T-helper 17 cell (primary cell): ENCODE measurements at places on chromosomes 12 and 14.
A peak's percentile ranks its signal among the peaks of the same experiment; 100 is the strongest.

DNA sequence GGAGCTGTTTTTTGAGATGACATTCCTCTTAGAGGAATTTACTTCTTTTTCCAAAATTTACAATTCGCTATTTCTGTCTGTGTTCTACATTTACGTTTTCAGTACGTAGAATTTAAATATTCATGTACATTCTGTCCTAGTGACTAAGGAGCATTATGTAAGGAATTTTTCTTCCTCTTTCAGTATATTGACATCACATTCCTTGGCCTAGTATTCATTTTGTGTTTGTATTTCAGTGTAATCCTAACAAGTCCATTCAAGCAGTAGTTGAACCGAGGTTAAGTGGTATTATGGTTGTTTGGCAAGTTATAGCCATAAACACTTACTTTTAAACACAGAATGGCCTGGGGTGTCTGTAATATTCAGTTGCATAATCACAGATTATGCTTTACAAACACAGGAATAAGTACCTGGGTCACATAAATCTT lies 465.2 kb downstream of the PCNX1 start:
- DNase-seq: no peak

- DNase-seq: peak; percentile 45
Measured at GRCh38 chr12:6620137-6620884, 13.1 kb upstream of the CHD4 start.

GRCh38 chr12:51049525-51049924 lies 1.4 kb downstream of the LETMD1 start:
- no peak for DNase-seq

GRCh38 chr12:5582541-5582940 lies 150.6 kb downstream of the NTF3 start:
- DNase-seq: no peak

- DNase-seq: no peak
Measured at GRCh38 chr14:62674563-62675237, 370.6 kb downstream of the KCNH5 start.

GRCh38 chr12:51008329-51009055 lies 17.7 kb downstream of the SLC11A2 start:
- DNase-seq: no peak

DNA sequence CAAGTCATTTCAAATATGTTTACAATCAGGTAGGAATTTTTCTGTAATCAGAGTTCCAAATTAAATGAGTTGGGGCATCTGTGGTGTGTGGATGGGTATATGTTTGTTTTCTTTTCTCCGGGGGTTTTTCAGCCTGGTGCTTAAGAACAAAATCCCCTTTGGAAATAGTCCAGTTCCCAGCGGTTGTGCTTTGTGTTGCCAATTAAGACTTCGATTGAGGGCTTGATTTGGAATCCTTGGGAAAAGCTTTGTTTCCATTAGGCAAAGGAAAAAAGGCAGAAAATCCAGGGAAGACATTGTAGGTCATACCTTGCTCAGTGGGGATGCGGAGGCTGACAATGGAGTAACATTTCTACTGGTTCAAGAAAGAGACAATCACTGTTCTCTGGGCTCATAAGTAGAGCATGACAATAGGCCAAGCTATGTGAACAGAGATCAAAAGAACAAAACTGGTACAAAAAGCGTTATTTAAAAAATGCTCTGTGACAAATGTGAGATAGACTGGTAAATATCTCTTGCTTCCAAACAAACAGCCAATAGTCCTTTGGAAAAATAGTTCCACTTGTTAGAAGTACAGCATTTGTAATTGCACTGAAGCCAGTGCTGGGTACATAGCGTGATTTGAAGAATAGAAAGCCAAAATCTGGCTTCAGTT lies 79.7 kb downstream of the EML1 start:
- no peak for DNase-seq

DNA sequence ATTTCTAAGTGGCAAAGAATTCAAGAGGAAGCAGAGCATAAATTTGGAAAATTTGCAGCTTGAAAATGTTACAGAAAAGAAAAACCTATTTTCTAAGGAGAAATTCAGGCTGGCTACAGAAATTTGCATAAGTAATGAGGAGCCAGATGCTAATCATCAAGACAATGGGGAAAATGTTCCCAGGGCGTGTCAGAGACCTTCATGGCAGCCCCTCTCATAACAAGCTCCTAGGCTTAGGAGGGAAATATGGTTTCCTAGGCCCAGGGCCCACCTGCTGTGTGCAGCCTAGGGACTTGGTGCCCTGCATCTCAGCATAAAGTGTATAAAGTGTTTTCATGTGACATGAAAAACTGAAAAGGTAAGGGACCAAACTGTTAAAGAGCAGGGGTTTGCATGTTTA lies 1796.3 kb upstream of the FLRT2 start:
- no peak for DNase-seq

DNA sequence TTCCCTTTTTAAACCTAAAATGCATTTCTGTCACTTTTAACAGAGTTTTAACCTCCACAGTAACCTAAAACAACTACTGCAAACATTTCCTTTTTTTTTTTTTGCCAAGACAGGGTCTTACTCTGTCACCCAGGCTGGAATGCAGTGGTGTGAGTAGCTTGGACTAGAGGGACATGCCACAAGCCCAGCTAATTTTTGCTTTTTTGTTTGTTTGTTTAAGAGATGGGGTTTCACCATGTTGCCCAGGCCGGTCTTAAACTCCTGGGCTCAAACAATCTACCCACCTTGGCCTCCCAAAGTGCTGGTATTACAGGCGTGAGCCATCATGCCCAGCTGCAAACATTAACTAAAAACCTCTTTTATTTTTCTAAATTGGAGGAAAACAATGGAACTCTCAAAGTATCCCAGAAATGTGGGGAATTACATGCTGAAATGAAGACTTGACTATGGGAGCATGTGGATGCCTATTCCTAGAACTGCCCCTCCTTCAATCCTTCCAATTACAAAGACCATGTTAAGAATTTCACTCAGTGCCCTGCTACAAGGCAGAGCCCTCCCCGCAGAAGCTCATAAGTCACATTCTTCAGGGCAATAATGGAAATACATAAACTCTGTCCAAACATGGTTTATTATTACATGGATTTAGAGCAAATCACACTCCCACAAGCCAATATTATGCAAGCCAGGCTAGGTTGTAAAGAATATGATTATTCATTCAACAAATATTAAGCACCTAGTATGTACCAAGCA lies 66.9 kb downstream of the C12orf56 start:
- DNase-seq: no peak

- no peak for DNase-seq
Measured at GRCh38 chr14:102785595-102785963, 8.3 kb downstream of the TRAF3 start.

DNA sequence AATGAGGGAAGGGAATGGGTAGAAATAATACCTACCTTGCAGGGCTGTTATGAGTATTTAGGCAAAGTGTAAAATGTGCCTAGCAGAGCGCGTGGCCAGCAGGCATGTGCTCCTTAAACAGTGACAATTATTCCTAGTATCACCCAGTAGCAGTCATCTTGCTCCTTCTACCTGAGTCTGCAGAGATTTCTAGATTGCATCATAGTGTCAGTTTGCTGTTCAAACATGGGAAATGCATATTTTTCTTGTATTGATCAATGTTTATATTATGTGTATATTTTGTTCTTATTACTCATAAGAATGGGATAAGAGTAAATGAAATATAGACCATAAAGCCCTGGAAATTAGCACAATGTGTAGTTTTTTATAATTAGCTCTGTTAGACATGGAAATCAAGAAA lies 37.3 kb upstream of the PLEKHG7 start:
- no peak for DNase-seq

GRCh38 chr14:53355581-53356112 lies 202.5 kb upstream of the DDHD1 start:
- DNase-seq: no peak

GRCh38 chr14:28240909-28241308 lies 525.7 kb upstream of the FOXG1 start:
- no peak for DNase-seq

DNA sequence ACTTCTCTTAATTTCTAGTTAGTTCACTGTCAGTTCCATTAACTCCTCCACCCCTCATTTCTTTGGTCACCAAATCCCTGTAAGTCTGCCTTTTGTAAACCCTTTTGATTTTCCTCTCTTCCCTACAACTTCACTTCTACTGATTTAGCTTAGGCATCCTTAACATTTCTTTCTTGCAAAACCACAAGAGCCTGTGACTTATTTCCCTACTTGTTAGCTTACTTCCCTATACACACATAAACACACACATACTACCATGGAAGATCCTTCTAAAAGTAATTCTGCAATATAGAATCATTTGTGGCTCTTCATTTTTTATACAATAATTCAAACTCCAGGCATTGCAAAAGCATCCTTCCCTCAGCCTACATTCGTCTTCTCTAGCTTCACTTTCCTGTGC lies 494.3 kb upstream of the USP15 start:
- no peak for DNase-seq

DNA sequence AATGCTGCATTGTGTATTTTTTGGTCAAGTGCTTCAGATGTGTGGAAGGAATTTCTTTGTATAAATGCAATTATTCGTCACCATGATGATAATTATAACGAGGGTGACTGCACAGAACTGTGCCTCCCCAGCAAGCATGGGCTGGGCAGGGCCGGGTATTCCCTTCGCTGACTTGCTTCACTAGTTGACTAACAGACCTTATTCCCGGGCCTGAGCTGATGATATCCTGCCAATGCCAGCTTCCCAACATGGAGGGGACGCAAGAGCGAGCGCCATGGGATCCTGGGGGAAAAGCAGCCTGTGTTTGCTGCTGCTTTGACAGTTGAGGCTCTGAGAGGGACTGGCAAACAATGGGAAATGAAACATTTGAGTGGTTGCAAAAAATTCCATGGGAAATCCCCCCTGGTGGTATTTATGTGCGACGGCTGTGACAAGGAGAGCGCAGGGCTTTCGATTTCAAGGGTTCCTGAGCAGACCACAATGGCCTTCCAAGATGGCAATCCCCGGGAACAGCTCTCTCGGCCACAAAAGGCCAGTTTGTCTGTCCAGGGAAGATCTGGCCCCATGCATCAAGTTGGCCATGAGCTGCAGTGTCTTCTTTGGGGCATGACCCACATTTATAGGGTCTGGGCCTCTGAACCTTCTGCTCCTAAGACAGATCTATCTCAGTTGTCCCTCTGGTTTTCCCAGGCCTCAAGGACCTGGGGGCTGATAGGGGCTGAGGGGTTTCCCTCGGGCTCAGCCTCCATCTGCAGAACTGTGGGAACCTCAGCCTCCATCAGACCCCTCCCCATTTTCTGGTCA lies 21.9 kb upstream of the MAP1LC3B2 start:
- no peak for DNase-seq

DNA sequence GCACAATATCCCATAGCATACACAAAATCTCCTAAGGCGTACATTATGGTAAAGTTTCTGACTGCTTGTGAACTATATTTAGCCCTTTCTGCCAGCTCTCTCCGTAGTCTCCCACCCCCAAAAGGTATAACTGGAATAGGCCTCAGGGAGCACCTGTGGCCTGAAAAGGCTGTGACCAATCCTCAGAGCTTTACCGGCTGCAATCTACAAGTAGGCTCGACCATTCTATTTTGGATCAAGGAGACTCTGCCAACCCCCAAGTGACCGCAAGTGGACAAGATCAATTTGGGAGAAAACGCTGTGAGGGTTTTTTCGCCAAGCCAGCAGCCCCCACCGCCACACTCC lies 1.2 kb downstream of the PPTC7 start:
- no peak for DNase-seq

DNA sequence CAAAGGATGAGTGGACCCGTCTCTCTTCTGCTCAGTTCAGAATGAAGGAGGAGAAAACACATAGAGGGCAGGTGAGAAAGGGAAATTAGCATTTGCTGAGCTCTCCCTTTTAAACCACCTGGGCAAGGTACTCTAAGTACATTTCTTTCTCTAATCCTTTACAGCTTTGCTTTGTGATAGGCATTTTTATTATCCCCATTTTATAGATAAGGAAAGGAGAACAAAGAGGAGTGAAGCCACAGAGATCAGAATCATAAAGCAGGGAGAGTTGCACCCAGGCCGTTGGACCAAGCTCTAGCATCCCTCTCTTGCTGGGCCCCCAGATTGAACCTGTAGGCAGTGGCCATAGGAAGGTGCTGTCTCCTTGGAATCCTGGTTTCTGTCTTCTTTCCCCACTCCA lies 47.0 kb downstream of the VCPKMT start:
- no peak for DNase-seq

GRCh38 chr12:29238822-29239291 lies 89.8 kb downstream of the FAR2 start:
- no peak for DNase-seq

GRCh38 chr14:77830692-77831091 lies 30.8 kb downstream of the ADCK1 start:
- no peak for DNase-seq

GRCh38 chr14:80211153-80212022 lies at the start of gene DIO2:
DIO2 (minus strand) TSS chr14:80211504; CDS start chr14:80211472, 32 bp downstream.
- no peak for DNase-seq

DNA sequence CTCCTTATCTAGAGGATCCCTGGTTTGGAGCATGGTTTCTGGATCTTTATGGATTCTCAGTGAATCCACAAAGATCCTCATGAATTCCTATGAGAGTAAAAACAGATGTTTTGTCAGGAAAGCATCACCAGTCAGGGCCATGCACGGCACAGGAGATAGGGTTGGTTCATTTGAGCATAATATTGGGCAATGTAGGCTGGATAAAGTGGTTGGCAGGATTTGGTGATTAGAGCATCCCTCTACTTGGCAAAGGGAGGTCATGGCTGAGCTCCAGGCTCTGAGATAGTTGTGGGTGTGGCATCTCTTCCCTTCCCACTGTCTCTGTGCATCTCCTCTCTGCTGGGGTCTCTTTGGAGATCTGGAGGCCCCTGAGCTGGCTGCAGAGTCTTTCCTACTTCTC lies 149.8 kb downstream of the DACT1 start:
- DNase-seq: no peak

GRCh38 chr14:23183158-23183470 lies 346 bp downstream of the SLC7A8 start:
- DNase-seq: no peak

DNA sequence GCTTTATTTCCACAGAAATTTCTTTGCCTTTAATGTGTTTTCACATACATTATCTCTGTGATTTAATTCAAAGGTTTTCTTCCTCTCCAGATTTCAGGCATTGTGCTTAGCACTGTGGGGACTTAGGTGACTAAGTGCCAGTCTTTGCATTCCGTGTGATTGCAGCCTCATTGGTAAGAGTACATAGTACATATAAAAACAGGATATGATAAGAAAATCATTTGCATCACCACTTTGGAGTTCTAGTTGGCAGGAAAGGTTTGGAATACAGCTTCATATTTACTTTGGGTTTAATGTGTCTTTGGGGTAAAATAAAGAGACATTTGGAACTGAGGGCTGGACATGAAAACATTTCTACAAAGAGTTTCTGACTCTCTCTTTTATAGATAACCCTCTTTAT lies 37.8 kb upstream of the C12orf75 start:
- no peak for DNase-seq

GRCh38 chr12:32893043-32893442 lies 3.5 kb downstream of the PKP2 start:
- DNase-seq: no peak

DNA sequence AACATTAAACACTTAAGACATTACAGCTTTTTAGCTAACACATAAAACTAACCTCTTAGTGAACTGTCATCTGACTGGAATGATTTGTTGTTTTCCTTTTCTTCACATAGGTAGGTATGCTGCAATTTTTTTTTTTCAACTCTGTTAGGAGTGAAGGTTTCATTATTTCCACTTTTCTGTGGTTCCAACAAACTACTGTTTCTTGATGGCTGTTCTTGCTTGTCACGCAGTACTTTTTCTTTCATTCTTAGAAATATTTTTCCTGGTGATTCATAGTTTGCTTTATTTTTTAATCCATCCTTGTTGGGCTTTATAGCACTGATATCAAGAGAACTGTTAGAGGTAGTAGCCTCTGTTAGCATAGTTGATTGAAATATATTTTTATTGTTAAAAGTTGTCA lies 6.3 kb downstream of the MIS18BP1 start:
- DNase-seq: no peak

- no peak for DNase-seq
Measured at GRCh38 chr12:111409780-111410430, 4.2 kb downstream of the SH2B3 start.
